T-helper 1 cell (primary cell): ENCODE measurements at places on chromosomes 2 and 18.

GRCh38 chr18:47448956-47449355 is 197.5 kb upstream of the SKOR2 start:
- no peak for DNase-seq

DNA sequence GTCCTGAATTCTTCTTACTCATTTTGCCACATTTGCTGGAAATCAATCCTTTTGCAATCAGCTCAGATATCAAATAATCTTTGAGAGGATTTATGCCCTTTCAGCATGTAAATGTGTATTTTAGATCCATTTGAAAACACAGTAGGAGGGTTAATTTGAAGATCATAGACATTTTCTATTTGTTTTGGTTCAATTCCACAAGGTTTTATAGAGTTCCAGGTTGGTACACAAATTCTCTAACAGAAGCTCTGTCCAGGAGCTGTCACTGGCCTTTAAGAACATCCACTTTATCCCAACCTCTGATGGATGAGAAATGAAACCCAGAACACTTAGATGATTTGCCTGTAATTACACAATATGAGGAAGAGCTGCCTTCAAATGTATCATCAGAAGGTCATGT is 157.3 kb upstream of the CHAC2 start:
- no peak for DNase-seq

DNA sequence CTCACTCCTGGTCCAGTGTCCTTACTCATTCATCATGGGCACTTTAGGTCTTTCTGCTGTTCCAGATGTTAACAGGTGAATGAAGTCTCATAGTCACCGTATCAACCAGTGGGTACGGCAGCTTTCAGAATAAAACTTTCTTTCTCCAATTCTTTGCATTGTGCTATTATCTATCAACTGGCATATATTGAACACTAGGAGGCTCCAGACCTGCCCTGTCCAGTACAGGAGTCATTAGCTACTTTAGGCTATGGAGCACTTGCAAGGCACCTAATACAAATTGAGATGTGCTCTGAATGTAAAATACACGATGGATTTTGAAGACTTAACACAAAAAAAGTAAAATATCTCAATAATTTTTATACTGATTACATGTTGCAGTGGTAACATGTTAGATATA is 43.2 kb upstream of the NEB start:
- no peak for DNase-seq

DNA sequence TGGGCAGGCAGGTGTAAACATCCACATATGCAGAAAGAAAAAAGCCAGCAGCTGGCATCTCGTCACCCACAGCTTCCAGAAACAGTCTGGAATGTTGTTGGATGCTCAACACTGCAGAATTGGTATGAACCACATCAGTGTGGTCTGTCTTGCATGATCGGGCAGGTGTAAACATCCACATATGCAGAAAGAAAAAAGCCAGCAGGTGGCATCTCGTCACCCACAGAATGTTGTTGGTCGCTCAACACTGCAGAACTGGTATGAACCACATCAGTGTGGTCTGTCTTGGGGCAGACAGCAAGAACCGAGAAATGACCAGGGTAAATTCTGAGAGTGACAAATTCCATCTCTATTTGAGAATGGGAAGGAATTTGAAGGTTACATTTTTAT is 39.6 kb downstream of the DOCK10 start:
- no peak for DNase-seq

DNA sequence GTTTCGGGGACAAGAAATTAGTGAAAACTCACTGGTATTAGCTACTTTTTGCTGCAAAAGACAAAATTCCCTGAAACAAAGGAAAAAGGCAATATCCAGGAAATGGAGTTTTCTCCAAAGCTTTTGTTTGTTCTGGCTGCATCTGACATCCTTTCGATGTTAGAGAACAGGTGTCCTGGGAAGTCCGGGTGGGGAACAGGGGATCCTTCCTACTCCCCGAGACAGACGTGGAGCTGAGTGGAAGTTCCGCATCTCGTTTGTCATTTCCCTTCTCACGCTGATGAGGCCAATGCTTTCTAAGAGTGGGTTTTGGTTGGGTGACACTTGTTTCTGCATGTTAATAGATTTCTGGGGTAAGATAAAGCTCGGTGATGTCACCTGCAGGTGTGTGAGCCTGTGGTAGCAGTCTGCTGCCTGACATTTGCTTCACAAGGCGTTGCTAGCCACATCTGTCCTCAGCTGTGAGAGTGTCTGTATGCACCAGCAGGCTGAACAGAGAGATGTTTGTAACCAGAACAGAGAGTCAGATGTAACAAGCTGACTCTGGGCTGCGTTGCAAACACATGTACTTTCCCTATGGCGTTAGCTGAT is 125.9 kb downstream of the ACOXL start:
- peak; percentile 55 for DNase-seq

GRCh38 chr2:64402876-64403275 is 51.1 kb upstream of the LGALSL start:
- DNase-seq, result no peak

DNA sequence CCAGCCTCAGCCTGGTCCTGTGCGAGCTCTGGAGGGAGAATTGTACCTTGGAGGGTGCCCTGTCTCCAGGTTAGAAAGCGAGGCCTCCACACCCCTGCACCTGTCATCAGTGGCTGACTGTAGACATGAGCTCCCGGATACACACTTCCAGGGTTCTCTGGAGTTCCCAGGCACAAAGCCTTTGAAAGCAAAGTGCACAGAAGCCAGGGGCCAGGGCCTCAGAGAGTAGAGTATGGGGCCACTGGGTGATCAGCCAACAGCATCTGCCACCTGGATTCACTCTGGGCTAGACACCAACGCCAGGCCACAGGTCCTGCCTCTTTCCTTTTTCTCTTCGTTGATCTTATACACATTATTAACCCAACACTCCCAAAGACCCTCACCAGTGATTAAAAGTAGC is 239.4 kb upstream of the HDAC4 start:
- DNase-seq, result no peak

DNA sequence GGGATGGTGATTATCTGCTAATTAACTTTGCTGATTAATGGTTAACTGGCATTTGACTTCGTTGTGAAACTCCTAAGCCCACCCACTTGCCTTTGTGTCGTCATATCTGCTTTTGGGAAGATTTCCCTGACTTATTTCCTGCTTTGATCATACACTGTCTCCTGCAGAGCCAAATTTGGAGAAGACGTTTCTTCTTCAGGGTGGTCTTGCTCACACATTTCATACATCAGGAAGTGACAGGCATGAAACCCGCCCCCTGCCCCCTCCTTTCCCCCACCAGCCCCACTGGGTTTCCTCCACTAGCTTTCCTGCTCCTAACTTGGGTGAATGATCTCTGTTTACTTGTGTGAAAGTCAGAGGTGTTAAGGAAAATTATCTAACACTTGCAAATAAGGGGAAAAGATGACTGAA is 300.1 kb downstream of the TSN start:
- DNase-seq, result no peak

- peak; percentile 49 for DNase-seq
Measured at GRCh38 chr2:96163768-96164429, 18.7 kb upstream of the DUSP2 start.

GRCh38 chr2:84970868-84971509 is at the start of gene KCMF1:
TSS of gene KCMF1 (plus strand) at chr2:84971161. CDS start at chr2:84971452, 291 bp downstream.
- DNase-seq, result peak; percentile 72

GRCh38 chr2:239630618-239631286 is 229.9 kb upstream of the HDAC4 start:
- no peak for DNase-seq

DNA sequence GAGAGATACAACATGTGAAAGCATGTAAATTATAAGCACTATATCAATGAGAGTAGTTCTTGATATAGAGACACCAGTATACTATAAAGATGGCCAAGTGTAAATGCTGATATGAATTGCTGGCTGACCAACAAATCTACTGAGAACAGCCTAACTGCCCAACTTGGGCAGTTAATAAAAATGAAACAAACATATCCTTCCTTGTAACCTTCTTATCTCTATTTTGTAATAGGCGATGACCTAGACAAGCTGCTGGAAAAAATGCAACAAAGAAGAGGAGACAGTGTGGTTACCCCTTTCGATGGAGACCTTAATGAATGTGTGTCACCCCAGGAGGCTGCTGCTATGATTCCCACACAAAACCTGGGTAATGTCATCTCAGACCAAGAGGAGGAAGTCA is 148.7 kb downstream of the ESCO1 start:
- DNase-seq, result no peak

DNA sequence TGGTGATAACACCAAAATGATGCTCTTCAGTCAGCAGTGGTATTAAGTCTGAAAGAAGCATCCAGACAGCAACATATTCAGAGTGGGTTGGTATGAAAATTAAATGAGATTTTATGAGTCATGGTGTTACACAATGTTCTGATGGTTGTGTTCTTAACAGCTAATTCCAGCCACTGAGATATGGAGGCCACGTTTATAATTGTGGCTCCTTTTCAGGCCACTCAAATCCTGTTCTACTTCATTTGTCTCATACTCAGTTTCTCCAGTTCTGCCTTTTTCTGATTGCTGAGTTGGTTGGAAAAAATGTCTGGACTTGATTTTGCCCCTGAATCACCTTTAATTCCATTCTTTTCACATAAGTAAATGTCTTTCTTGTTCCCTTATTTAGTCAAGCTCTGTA is 162.7 kb upstream of the COL3A1 start:
- no peak for DNase-seq

DNA sequence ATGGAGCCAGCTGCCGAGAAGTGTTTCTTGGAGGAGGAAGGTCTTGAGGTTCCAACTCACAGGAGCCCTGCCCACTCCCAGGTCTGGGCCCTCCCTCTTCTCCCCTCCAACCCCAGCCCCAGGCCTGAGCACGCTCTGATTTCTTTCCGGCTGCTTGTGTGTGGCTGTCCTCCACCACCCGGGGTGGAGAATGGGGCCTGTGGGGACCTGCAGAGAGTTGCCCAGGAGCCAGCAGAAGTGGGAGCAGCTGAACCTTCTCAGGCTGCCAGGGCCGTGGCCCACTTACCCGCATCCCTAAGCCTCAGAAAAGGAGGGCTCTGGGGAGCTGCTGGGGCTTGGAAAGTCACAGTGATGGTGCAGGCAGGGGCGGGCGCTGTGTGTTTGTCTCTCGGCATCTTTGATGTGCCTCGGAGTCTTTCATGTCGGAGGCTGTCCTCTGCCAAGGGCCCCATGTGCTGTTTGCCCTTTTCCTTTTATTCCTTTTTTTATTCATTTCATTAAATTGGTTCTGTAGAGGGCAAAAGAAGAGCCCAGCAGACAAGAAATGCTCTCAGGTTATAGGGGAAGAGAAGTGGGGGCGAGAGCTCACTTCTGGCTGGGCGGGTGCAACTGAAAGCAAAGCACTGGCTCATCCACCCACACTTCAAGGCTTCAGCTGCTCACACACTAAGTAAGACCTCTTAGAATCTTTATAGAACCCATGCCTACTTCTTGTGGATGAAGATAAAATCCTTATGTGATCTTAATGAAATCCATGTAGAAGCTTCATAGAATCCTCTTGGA is 52.5 kb downstream of the SDC1 start:
- no peak for DNase-seq
